ENCODE measurements at places on chromosomes 2 and 18. TPM values are rescaled to one million over a fixed set of nuclear protein-coding genes. Genes with fewer than 3 reads are reported as not detected.

Gene SYT4
- total RNA-seq: not detected

Gene LRP1B
- 0.94 TPM for total RNA-seq

Gene RESP18
- not detected for total RNA-seq

Gene IGFBP5
- total RNA-seq: 1,222 TPM

Gene DNAJC5G
- not detected for total RNA-seq

Gene HNRNPA3
- 149 TPM for total RNA-seq

Gene RGPD3
- total RNA-seq: 0.18 TPM

Gene TACR1
- 3.4 TPM for total RNA-seq

Gene IMP4
- 44.3 TPM for total RNA-seq

Gene SMARCAL1
- 29.8 TPM for total RNA-seq

Gene CYS1
- 11.4 TPM for total RNA-seq

Gene GRHL1
- 1.6 TPM for total RNA-seq

Gene HS1BP3
- total RNA-seq: 42.3 TPM

Gene TMEM37
- 5.2 TPM for total RNA-seq

Gene DSG2
- total RNA-seq: 4.3 TPM

Gene FAP
- total RNA-seq: 65.8 TPM

Gene TEKT4
- total RNA-seq: not detected

Gene BMPR2
- total RNA-seq: 123 TPM

Gene SH2D6
- total RNA-seq: not detected

Gene RSAD2
- total RNA-seq: 4.9 TPM

Gene UPP2
- total RNA-seq: not detected

Gene HADHB
- 95.7 TPM for total RNA-seq

Gene GALNT3
- total RNA-seq: 2.4 TPM

Gene PARD6G
- 3.8 TPM for total RNA-seq

Gene NCOA1
- total RNA-seq: 68.1 TPM

Gene RFX8
- 0.96 TPM for total RNA-seq

Gene CRYBA2
- not detected for total RNA-seq

Gene ALPI
- total RNA-seq: not detected

Gene GPAT2
- 16.2 TPM for total RNA-seq

Gene GAD1
- 7.8 TPM for total RNA-seq

Gene LDLRAD4
- 112 TPM for total RNA-seq

Gene REL
- total RNA-seq: 23.8 TPM

Gene TMEM198
- total RNA-seq: 2.3 TPM

Gene POMC
- total RNA-seq: 1.2 TPM

Gene RAB31
- 107 TPM for total RNA-seq

Gene UBE2E3
- 56.2 TPM for total RNA-seq

Gene HOXD13
- total RNA-seq: not detected

Gene SEPTIN10
- 132 TPM for total RNA-seq

Gene LINC00305
- total RNA-seq: not detected

Gene BCL11A
- 0.97 TPM for total RNA-seq

Gene MDH1B
- 0.29 TPM for total RNA-seq

Gene MEP1B
- total RNA-seq: not detected

Gene UGT1A10
- not detected for total RNA-seq

Gene C1QL2
- not detected for total RNA-seq

Gene CCDC178
- total RNA-seq: 1.9 TPM

Gene FBXO41
- 3.3 TPM for total RNA-seq

Gene PIKFYVE
- total RNA-seq: 42.6 TPM

Gene IGFBP2
- 657 TPM for total RNA-seq

Gene DCDC2C
- total RNA-seq: not detected

Gene PGAP1
- total RNA-seq: 9.6 TPM

Gene CYP27A1
- total RNA-seq: 31.9 TPM

Gene CRYGC
- not detected for total RNA-seq

Gene SCYGR4
- total RNA-seq: not detected

Gene CSRNP3
- total RNA-seq: 3.7 TPM

Gene ATAD2B
- 33.4 TPM for total RNA-seq

Gene ASXL3
- total RNA-seq: 5.1 TPM

Gene SIX3
- total RNA-seq: not detected
